A172 (cell line): ENCODE measurements at places on chromosomes 12 and 14. TPM values are rescaled to one million over a fixed set of nuclear protein-coding genes. Genes with fewer than 3 reads are reported as not detected.

The DIO2 gene
- total RNA-seq = 22.4 and 40.5 TPM in 2 replicates

The CCER1 gene
- total RNA-seq = not detected in 2 replicates

The GNG2 gene
- 3.8 and 8.5 TPM in 2 replicates for total RNA-seq

The GPR137C gene
- 0.76 and 0.91 TPM in 2 replicates for total RNA-seq

DNA sequence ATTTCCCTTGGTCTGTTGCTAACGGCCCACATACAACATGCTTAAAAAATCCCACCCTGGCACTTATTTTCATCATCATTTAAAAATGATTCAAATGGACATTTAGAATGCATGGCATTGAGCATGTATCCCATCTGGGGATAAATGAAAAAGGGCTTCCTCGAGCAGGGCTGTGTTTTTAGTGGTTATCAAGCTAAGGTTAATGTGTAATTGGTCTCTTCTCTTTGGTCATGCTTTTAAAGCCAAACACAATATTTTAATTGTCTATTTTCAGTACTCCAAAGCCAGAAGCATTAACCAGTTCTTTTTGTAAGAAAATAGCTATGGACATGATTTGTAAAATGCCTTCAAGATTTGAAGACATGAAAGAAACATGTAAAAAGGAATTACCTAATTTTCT is 1.9 kb upstream of the TRHDE start:
- DNase-seq = no peak

GRCh38 chr12:14878488-14878887 is 7.2 kb downstream of the MGP start:
- DNase-seq = no peak

DNA sequence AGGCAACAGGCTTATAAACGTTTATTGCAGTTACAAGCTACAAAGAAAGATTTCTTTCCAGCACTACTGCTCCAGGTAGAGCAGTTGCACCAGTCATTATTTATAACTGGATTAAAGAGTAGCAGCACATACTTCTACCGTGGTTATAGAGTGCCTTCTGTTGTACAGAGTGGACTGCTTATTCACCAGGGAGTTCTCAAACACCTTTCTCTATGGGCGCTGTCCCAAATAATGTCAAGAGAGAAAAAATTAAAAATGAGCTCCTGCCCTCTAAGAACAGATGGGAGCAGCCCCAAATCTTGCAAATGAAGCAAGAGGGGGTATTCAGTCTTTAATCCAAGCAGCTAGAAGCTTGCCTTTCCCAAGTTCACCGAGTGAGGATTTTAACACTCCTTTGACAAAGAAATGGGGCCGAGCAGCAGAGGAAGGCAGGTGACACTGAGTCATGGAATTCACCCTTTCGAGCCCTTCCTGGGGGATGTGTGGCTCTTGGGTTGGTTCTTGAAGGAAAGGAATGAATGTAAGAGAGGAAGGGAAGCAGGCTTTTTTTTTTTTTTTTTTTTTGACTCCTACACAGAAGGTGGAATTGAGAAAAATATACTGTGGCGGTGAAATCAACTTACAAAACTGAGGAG is 181.2 kb downstream of the PRKCH start:
- peak; percentile 32 for DNase-seq

- DNase-seq = no peak
Measured at GRCh38 chr14:57169901-57170300, 98.8 kb downstream of the EXOC5 start.

- no peak for DNase-seq
Measured at GRCh38 chr12:85281636-85282312, 1.8 kb downstream of the ALX1 start.

DNA sequence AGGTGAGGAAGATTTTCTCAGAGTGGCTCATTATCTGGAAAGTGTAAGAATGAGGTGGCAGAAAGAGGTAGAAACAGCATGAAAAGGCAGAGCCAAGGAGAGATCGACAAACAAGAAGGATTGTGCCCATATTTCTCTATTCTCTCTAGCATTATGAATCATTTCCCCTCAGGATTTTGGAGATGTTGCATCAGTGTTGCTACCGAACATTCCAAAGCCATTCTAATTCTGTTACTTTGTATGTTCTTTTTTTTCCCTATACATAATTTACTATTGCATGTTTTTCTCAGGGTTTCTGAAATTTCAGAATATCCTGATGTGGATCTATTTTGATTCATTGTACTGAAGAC is 61.4 kb downstream of the KICS2 start:
- no peak for DNase-seq
